HT1080 (cell line): ENCODE measurements at places on chromosomes 5 and 9.

DNA sequence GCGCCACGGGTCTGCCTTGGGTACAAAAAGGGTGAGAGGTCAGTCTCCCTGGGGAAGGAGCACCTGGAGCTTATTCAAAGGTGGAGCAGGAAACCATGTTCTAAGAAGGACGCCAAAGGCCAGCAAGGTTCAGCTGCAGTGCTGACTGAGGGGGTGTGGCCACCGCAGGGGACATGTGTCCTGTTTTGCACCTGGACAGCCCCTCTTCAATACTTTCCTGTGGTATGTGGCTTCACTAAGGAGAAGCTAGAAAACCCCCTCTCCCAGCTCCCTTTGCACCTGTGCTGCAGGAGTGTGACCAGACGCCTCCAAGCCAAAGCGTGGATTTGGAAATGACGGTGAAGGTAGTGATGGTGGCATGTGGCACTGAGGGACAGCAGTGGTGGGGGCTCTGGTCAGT lies 23.6 kb downstream of the TRIM14 start:
- no peak for DNase-seq

DNA sequence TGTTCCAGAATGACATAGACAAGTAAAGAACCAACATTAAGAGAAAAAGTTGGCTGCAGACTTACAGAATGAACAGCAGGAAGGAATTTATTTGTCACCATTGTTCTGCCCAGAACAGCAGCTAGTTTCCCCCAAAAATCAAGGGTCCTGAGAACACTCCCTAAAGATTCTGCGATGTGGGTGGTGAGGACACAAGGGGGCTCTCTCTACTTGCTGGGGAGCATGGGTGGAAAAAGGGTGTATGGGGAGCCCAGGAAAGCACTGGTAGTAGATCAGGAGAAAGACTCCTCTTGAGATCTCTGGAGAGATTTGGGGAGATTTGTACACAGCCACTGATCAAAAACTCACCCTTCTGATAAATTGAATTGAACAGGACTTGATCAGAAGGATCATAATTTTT lies 316.5 kb downstream of the KCTD16 start:
- DNase-seq: no peak

GRCh38 chr5:141848744-141849414 lies 29.3 kb downstream of the PCDH1 start:
- peak; percentile 97 for DNase-seq

DNA sequence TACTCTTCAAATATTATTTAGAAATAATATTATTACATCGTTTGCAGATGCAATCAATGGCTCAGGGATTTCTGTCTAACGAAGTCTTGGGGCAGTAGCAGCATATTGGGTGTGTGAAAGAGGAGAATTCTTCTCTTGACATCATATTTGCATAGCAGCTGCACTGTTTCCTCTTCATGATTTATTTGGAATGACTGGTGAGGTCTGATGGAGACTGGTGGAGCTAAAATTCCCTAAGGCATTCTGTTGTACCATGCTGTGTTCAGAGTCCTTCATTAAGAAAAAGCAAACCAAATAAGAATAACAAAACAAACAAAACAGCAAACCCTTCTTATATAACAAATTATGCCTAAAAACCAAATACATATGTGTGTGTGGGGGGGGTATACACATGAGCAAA lies 177.6 kb downstream of the DIRAS2 start:
- no peak for DNase-seq

GRCh38 chr5:43840424-43841125 lies 237.6 kb downstream of the NNT start:
- DNase-seq: no peak

- DNase-seq: no peak
Observed at GRCh38 chr9:128619779-128620178, 36.9 kb downstream of the DYNC2I2 start.

- DNase-seq: peak; percentile 45
Observed at GRCh38 chr5:108749128-108749861, 1.6 kb downstream of the FER start.

DNA sequence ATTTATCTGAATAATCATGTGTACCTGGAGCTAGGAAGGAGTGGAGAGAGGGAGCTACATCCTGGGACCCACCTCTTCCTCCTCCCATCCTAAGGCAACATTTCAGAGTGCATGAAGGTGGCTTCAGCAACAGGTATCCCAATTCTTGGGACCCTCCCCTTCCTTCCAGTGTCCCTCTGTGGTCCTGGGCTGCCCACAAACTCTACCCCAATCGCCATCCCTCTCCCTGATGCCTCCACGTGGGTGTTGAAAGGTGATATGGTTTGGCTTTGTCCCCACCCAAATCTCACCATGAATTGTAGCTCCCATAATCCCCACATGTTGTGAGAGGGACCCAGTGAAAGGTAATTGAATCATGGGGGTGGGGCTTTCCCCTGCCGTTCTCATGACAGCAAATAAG lies 121.4 kb downstream of the MED10 start:
- DNase-seq: no peak

- no peak for DNase-seq
Observed at GRCh38 chr5:154813736-154814135, 36.7 kb downstream of the FAXDC2 start.

- no peak for DNase-seq
Observed at GRCh38 chr5:42595597-42595996, 161.0 kb upstream of the CCDC152 start.

GRCh38 chr5:394671-395155 lies 48.3 kb upstream of the EXOC3 start:
- DNase-seq: no peak

GRCh38 chr9:114138552-114138971 lies 16.8 kb upstream of the COL27A1 start:
- no peak for DNase-seq

DNA sequence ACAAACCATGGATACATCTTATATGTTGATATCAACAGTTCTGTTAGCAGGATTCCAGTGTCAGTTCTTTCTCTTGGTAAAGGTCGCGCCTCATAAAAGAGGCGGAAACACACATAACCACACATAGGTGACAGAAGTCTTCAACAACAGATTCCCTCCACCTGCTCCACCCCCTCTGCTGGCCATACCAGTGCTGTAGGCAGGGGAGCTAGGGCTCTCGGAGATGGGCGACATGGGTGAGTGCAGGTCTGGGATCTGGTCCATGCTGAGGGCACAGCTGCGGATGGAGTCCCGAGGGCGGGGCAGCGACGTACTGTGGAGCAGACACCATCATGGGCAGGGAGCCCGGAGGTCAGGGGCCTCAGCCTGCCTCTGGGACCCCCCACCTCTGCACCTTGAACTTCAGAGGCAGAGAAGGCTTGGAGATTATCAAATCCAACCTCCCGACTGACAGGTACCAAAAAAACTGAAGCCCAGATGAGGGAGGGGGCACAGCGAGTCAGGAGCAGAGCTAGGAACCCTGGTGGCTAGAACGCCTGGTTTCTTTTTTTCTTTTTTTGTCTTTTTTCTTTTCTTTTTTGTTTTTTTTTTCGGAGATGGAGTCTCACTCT lies 12.0 kb upstream of the TOR2A start:
- no peak for DNase-seq

DNA sequence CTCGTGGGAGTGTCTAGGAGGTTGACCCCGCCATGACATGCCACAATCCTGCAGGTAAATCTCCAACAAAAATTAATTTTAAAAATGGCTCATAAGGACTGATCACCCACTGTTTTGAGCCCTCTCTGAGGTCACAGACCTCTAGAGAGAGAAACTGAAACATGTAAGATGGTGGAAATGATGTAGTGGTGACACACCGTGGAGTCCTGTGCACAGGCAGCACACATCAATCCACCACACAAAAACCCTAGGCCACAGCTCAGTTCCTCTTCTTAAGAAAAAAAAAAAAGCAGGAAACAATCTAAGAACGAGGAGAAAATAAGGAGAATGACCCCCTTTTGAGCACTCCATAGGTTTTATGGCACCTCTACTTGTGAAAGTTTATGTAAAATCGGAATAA lies 93.8 kb upstream of the FAM120A start:
- no peak for DNase-seq

- no peak for DNase-seq
Observed at GRCh38 chr9:127053057-127053821, 69.2 kb downstream of the ANGPTL2 start.

- no peak for DNase-seq
Observed at GRCh38 chr5:168971100-168971499, 329.8 kb downstream of the SLIT3 start.
